ENCODE measurements at places on chromosomes 7 and 10. TPM values are rescaled to one million over a fixed set of nuclear protein-coding genes. Genes with fewer than 3 reads are reported as not detected.

The GBX1 gene
- total RNA-seq, result 0.41 TPM

DNA sequence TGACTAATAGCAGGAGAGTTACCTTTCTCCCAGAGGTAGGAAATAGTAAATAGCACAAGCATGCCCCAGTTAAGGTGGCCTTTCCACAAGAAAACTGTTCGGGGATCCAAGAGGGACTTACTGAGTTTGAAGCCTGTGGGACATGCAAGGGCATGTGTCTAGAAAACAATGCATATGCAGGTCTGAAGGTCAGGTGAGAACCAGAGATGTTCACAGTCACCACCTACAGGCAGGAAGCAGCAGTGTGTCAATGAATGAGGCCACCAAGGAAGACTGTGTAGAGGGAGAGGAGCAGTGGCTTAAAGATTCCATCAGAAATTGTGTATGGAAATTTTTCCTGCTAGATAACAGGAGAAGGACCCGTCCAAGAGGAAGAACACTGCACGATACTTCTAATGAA lies 66.0 kb downstream of the CALD1 start:
- no peak for DNase-seq

DNA sequence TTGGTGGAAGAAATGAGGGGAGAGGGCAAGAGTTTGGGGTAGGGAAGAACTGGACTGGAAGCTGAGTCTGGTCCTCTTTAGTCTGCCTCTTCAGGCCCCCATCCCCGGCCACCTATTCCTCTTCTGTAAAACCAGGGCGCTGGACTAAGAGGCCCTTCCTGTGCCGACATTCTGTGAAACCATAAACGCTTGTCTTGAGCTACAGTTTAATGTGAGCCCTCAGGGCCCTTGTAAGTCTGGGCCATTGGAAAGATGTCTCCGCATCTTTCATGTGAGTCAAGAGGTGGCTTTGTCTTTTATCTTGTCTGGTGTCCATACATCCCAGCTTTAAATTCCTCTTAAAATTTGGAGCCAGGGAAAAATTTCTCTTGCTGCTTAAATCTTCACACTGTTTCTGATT lies 90.6 kb downstream of the PLCE1 start:
- no peak for DNase-seq

- DNase-seq, result no peak
Observed at GRCh38 chr10:130579913-130580312, 443.7 kb downstream of the GLRX3 start.

GRCh38 chr10:122282909-122283308 lies 11.8 kb downstream of the BTBD16 start:
- no peak for DNase-seq

DNA sequence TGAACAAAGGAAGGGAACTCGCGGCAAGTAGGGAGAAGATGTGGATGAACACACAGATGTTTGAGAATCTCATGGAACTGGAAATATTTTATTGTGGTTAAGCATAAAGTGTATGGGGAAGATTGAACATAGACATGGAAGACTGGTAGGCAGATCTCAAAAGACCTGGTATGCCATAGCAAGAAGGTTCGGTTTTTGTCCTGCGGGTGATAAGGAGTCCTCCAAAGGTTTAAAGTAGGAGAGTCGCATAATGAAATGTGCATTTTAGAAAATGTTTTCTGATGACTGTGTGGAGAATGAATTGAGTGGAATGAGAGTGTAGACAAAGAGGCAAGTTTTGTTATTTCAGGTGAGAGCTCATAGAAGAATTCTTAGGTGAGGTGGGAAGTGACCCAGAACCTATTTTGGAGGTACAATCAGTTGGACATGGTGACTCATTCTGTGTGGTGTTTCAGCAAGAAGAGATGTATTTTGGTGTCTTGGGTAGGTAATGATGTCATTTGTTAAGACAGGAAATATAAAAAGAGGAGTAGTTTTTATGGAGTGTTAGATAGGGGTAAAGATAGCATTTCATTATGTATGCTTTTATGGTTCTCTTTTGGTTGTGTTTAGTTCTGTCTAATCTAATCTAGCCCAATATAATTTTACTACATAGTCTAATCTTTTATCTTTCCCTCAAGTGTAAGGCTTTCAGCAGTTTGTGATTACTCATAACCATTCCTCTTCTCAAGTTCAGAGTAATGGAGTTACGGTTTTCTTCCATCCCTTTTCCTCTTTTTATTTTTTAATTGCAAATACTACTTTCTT lies 239.2 kb downstream of the EXOC4 start:
- no peak for DNase-seq

- no peak for DNase-seq
Observed at GRCh38 chr10:49735848-49736563, 26.1 kb downstream of the OGDHL start.

- DNase-seq, result no peak
Observed at GRCh38 chr7:125465527-125465926, 535.9 kb upstream of the POT1 start.

DNA sequence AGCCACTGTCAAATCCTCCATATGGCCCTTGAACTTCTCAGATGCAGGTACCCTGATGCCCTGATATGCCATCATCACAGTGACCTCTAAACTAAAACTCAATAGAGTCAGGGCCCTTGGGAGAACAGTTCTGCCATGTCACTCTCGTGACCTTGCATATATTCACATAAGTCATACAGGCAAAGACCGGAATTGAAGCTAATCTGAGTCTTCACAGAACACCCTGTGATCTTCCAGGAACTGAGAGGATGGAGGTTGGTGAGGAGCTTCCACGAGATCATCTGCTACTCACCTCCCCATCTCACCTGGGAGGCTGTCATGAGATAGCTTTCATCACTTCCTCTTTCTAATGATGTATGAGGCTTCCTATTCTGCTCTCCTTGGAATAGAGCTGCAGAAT lies 228.7 kb upstream of the CCDC6 start:
- no peak for DNase-seq

The DLX6 gene
- total RNA-seq, result 4.1 TPM

- no peak for DNase-seq
Observed at GRCh38 chr7:74356589-74357315, 67.5 kb downstream of the CLIP2 start.

DNA sequence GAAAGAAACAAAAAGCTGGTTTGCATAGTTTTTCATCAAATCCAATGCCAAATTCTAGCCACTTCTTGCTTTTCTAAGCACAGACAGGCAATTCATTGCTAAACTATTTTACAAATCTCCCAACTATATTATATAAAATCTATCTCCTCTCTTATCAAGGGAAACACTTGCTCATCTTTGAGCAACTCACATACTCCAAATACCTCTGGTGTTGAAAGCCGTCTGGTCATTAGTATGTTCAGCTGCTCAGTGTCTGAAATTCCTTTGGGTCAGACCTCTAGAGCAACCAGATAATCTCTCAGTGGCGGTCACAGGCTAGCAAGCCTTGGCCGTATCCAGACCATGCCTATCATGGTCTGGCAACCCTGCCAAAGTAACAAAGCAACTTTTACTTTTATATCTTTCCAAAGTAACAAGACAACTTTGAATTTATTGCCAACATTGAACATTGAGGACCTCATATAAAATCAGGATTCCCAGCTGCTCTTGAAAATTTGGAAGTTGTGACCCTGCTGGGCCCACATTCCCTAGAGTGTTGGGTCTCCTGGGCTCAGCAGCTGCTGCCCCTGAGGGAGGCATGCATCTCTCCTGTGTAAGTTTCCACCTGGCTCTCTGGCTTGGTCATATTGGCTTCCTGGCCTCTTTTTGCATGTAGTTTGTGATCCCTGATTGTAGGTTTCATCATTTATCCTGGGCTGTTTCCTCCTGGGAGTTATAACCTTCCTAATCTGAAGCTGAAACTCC lies 56.8 kb upstream of the LANCL2 start:
- no peak for DNase-seq

The PAPOLB gene
- 0.82 TPM for total RNA-seq

The AKR1D1 gene
- not detected for total RNA-seq

- no peak for DNase-seq
Observed at GRCh38 chr7:102426268-102427018, 6.9 kb upstream of the ORAI2 start.

The C10orf105 gene
- not detected for total RNA-seq

GRCh38 chr7:25953859-25954258 lies 198.1 kb upstream of the NFE2L3 start:
- DNase-seq, result no peak

DNA sequence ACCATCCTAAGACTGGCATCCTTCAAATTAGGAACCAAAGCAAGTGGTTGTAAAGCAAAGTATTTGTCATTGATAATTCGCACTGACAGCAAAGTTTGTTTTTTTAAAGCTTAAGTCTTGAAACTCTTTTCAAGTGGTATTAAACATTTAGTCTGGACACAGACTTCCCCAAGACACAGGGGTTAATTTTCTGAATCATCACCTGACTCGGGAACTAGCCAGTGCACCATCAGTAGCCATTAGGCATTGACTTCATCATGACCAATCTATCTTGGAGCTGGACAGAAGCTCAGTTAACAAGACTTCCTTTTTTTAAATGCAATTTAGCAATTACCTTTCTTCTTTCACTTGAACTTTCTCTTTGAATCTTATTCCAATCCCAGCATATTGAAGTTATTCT lies 210.6 kb downstream of the ZNF365 start:
- DNase-seq, result no peak

The SPAM1 gene
- total RNA-seq, result not detected

The CYP26C1 gene
- total RNA-seq, result under 0.01 TPM

GRCh38 chr10:125118011-125118611 lies 42.3 kb downstream of the CTBP2 start:
- DNase-seq, result no peak

- no peak for DNase-seq
Observed at GRCh38 chr7:101140339-101140699, 13.4 kb downstream of the SERPINE1 start.

DNA sequence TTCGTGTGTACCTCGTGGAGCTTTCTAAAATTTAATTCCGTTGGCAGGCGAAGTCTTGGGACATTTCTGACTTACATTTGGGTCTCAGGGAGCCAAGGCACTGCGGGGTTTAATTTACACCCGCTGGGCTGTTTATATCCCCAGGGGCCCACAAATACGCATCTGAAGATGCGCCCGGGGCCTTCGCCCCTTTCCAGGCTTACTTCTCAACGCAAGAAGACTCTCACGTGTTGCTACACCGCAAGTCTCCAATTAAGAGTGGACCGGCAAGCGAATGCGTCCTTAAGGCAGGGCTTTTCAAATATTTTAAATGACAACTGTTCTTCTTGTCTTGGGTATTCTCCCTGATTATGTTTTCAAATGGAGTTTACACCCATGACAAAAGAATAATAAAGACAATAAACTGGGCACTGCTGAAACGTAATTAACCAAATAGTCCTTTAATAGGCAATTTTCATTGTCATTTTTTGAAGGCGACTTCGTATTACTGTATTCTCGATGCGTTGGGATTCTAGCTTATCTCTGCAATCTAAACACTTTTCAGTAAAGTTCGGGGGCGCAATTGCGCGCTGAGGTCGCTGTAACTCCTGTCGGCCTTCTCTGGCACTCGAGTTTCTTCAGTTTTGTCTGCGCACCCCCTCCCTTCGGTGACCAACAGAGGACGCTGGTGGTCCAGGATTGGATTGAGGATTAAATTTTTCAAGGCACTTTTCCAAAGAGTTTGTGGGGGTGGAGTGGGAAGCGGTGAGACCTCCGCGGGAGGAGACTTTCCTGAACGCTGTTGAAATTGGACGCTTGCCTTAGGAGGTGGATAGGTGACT lies 837 bp upstream of the IGFBP3 start:
- no peak for DNase-seq

DNA sequence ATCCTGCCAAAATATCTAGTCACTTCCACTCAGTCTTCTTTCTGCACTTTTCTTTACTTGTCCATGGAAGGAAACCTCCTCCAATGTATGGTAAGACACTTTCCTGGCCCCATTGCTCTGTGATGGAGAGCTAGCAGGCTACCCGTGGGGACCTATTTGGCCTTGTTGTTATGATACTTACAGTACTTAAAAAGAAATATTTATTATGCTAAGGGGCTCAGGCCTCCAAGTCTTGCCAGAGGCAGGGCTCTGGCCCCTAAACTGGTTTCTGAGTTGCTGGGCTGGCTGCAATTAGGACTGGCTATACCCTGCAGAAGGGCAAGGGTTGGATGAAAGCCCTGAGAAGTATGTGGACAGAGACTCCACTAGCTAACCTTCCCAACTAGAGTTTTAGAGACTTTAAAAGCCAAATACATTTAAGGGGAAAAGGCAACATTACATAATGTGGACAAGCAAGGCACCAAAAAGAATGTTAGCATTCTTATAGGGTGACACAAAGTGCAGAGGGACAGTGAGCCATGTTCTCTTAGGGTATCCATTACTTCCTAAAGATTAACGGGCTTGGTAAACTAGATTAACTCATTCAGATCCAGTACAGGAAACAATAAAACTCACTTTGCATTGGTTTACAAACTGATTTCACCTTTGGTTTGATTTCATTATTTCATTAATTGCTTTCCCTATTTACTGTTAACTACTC lies 84.9 kb upstream of the INHBA start:
- no peak for DNase-seq

DNA sequence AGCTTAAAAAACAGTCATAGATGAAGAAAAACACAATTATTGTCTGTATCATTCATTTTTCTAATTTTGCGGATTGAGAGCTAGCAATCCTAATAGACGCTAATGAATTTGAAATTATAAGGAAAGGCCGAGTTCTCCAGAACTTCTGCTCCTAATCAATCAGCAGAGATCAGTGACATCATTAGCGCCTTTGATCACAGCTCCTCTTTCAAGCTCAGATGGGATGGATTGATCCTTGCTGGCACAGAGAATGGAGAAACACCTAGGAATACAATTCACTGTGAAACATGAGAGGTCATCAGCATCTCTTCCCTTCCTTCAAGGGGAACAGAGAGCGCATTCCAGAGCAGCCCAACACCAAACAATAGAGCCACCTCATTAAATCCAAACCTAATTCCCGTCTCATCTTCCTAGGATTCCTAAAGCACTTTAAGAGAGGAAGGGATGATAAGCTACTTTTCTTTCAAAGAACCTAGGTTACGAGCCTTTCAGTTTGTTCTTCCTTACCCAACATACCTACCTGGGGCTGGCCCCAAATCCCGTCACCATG lies 24.4 kb downstream of the GLI3 start:
- no peak for DNase-seq

DNA sequence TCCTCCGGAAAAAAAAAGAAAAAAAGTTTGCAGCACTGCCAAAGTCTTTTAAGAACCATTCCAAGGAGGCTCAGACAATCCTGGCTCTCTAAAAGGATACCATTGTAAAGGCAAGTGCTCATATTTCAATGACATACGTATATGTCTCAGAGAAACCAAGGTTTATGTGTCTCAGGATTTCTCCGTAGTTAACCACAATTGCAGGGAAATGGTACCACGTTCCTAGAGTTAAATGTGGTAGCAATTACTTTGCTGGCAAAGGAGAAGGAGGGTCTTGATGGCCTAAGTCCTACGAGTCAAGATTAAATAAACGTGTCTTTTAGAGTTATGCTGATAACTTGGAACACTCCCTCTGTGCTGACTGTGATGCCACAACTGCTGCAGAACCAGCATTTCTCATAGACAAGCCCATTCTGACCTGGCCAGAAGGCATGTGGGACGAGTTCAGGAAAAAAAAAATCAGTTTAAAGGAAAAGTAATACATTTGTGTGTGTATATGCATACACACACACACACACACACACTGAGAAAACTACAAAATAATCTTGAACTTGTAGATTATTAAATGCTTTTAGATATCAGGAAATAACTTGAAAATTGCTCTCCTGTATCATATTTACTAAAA lies 245.9 kb downstream of the FGFR2 start:
- DNase-seq, result no peak

The ZDHHC6 gene
- total RNA-seq, result 31.0 TPM

The TBXAS1 gene
- 2.9 TPM for total RNA-seq

GRCh38 chr7:155283565-155284194 lies 14.0 kb upstream of the INSIG1 start:
- no peak for DNase-seq

The ALOX5 gene
- 1.2 TPM for total RNA-seq

The CDCA7L gene
- total RNA-seq, result 31.4 TPM

The SFTPD gene
- 0.41 TPM for total RNA-seq

Data from frontal cortex (tissue), 4 donors.